ENCODE measurements at places on chromosomes 1 and 21. TPM values are rescaled to one million over a fixed set of nuclear protein-coding genes. Genes with fewer than 3 reads are reported as not detected.

- DNase-seq, result no peak
These were observed 7.9 kb downstream of the FYB2 start for GRCh38 chr1:56811331-56811730.

- no peak for DNase-seq
These were observed 872 bp downstream of the TSTD1 start for GRCh38 chr1:161037661-161038522.

- no peak for DNase-seq
These were observed 434 bp downstream of the EVA1B start for GRCh38 chr1:36322786-36323635.

DNA sequence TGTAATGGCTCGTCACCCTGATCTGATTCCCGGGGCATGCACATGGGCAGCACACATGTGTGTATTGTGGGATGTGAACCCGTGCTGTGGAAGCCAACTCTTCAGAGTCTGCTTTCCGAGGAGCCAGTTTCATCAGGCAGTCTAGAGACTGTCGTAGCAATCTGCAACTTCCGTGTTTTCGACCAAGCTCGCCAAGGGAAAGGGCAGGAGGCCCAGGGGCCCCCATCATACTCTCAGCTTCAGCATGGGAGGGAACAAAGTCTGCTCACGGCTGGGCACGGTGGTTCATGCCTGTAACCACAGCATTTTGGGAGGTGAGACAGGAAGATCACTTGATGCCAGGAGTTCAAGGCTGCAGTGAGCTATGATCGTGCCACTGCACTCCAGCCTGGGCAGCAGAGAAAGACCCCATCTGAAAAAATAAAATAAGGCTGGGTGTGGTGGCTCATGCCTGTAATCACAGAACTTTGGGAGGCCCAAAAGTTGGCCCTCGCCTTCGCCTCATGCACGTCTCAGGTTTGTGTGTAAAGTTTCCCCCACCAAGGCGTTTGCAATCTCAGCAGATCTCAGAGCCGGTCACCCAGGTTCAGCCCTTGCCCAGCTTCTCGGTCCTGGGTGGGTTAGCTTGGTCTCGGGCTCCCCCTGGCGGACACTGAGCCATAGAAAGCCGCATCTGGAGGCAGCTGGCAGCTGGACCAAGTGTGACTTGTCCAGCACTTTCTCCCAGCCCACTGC lies 48.5 kb upstream of the SLC25A33 start:
- DNase-seq, result peak; percentile 20

- DNase-seq, result no peak
These were observed 67.1 kb downstream of the HIVEP3 start for GRCh38 chr1:41851589-41851988.

GRCh38 chr1:229905031-229905545 lies 161.9 kb upstream of the GALNT2 start:
- DNase-seq, result no peak

- DNase-seq, result no peak
These were observed 339 bp downstream of the LHX4 start for GRCh38 chr1:180230416-180230790.

- DNase-seq, result no peak
These were observed 703 bp downstream of the ERI3 start for GRCh38 chr1:44354268-44354839.

GNAT2 gene
- 0.92 TPM for total RNA-seq

ANKRD35 gene
- total RNA-seq, result 0.08 TPM

PROX1 gene
- 0.13 TPM for total RNA-seq

PGBD5 gene
- total RNA-seq, result 0.03 TPM

KIF2C gene
- 75.0 TPM for total RNA-seq

Data from GM12878 (cell line).